Activated CD4-positive, alpha-beta T cell treated with anti-CD3 and anti-CD28 coated beads for 36 hours (primary cell): ENCODE measurements at places on chromosomes 5 and 9. TPM values are rescaled to one million over a fixed set of nuclear protein-coding genes. Genes with fewer than 3 reads are reported as not detected.

Gene INSYN2B
- not detected for total RNA-seq

Gene HSD17B3
- total RNA-seq, result not detected

Gene PCSK5
- total RNA-seq, result 3.1 TPM

Gene ARHGEF39
- total RNA-seq, result 19.1 TPM

Gene SLC6A7
- not detected for total RNA-seq

- H3K36me3 ChIP-seq, result no peaks in the 10 kb centered on the region
- H3K27me3 ChIP-seq, result peaks cover 22% of the 10 kb centered on the region
- H3K27ac ChIP-seq, result no peak overlapping the region
- peak; percentile 42 for DNase-seq
Observed at GRCh38 chr5:58786711-58787303, 203.9 kb downstream of the RAB3C start.

- H3K27me3 ChIP-seq, result peaks cover 3% of the 10 kb centered on the region
- no peaks in the 10 kb centered on the region for H3K4me1 ChIP-seq
- no peak overlapping the region for H3K27ac ChIP-seq
- H3K4me3 ChIP-seq, result no peak overlapping the region
- no peaks in the 10 kb centered on the region for H3K36me3 ChIP-seq
Observed at GRCh38 chr9:35313916-35314315, 152.1 kb downstream of the UNC13B start.

- no peak for DNase-seq
- H3K4me3 ChIP-seq, result no peak overlapping the region
- no peaks in the 10 kb centered on the region for H3K27me3 ChIP-seq
- H3K4me1 ChIP-seq, result peaks cover 71% of the 10 kb centered on the region
- no peak overlapping the region for H3K27ac ChIP-seq
Observed at GRCh38 chr9:79633558-79633957, 61.8 kb downstream of the TLE4 start.

DNA sequence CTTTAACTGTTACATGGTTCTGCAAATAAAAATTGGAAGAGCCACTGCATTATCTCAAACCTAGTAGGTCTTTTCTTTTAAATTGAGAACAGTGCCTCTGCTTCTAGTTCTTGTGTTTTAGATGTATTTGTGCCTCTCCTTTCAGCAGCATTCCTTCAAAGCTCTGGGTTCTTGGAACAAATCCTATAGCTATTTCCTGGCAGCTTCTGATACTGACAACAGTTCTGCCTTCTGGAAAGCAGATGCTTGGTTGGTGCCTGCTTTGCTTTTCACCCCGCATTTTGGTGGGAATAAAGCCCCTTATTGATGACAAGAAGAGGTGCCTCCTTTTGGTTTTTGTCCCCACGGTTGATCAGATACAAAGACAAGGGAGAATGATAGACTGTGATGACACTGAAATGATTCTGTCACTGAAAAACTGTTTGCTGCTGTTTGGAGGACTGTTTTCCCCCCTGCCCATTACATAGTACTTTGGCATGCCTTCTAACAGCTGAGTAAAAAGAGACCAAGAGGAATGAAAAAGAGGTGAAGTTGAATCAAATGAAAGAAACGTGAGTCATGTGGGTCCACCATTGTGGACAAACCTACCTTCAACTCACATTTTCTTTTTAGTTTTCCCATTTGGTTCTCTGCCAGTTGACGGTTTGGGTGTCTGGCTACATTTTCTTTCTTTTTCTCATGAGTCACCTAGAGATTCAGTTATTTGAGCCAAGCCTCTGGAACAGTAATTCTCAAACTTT lies 5.6 kb downstream of the PTCD2 start:
- no peaks in the 10 kb centered on the region for H3K27me3 ChIP-seq
- H3K27ac ChIP-seq, result no peak overlapping the region
- H3K4me1 ChIP-seq, result peaks cover 19% of the 10 kb centered on the region
- no peak overlapping the region for H3K4me3 ChIP-seq

GRCh38 chr9:128614728-128615127 lies 41.9 kb downstream of the DYNC2I2 start:
- peaks cover 54% of the 10 kb centered on the region for H3K36me3 ChIP-seq
- H3K27me3 ChIP-seq, result no peaks in the 10 kb centered on the region
- no peaks in the 10 kb centered on the region for H3K4me1 ChIP-seq
- H3K4me3 ChIP-seq, result no peak overlapping the region
- no peak for DNase-seq

- no peaks in the 10 kb centered on the region for H3K36me3 ChIP-seq
- no peaks in the 10 kb centered on the region for H3K4me1 ChIP-seq
- DNase-seq, result no peak
- no peak overlapping the region for H3K27ac ChIP-seq
- no peak overlapping the region for H3K4me3 ChIP-seq
Observed at GRCh38 chr5:141762790-141763368, 80.8 kb upstream of the ARAP3 start.

GRCh38 chr5:53073348-53073747 lies 36.2 kb downstream of the MOCS2 start:
- no peak for DNase-seq
- H3K4me3 ChIP-seq, result no peak overlapping the region
- peaks cover 10% of the 10 kb centered on the region for H3K4me1 ChIP-seq
- peaks cover 20% of the 10 kb centered on the region for H3K27me3 ChIP-seq

- H3K27me3 ChIP-seq, result no peaks in the 10 kb centered on the region
- no peaks in the 10 kb centered on the region for H3K4me1 ChIP-seq
- DNase-seq, result no peak
- H3K4me3 ChIP-seq, result no peak overlapping the region
- H3K27ac ChIP-seq, result no peak overlapping the region
Observed at GRCh38 chr9:4009006-4009511, 290.8 kb downstream of the GLIS3 start.

DNA sequence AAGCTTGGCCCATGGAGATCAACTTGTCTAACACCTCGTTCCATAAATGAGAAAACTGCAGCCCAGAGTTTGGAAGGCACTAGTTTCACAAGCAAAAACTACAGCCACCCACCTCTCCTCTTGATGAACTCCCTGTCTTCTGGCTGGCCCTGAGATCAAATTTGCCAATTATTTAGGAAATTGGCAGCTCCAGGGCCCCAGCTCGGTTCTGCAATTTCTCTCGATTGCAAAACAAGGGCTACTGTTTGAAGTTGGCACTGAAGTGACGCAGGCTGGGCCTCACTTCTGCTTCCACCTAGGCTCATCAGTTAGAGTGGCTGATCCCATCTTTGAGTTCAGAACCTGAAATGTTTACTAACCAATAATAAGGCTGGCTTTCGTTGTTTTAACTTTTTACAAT lies 3.7 kb upstream of the GPX3 start:
- H3K4me3 ChIP-seq, result no peak overlapping the region
- DNase-seq, result no peak
- H3K36me3 ChIP-seq, result peaks cover 2% of the 10 kb centered on the region
- no peak overlapping the region for H3K27ac ChIP-seq

- DNase-seq, result peak; percentile 36
- peaks cover 3% of the 10 kb centered on the region for H3K4me1 ChIP-seq
- H3K27me3 ChIP-seq, result no peaks in the 10 kb centered on the region
- no peak overlapping the region for H3K4me3 ChIP-seq
Observed at GRCh38 chr9:123401879-123402513, 46.0 kb downstream of the CRB2 start.

DNA sequence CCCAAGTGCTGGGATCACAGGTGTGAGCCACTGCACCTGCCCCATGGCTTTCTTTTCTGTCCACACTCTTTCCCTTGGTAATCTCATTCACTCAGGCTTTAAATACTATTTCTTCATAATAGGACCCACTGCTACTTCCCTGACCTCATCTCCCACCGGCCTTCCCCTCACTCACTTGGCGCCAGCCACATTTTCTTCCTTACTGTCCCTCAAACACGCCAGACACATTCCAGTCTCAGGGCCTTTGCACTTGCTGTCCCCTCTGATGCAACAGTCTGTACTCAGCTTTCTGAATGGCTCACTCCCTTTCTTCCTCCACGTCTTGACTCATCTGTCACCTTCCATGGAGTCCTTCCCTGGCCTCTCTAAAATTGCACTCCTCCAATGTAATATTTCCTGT lies 111.1 kb upstream of the MVB12B start:
- no peaks in the 10 kb centered on the region for H3K4me1 ChIP-seq
- no peak overlapping the region for H3K27ac ChIP-seq
- no peak overlapping the region for H3K4me3 ChIP-seq
- no peak for DNase-seq
- no peaks in the 10 kb centered on the region for H3K36me3 ChIP-seq

GRCh38 chr5:133251296-133252132 lies 199.7 kb downstream of the HSPA4 start:
- H3K27me3 ChIP-seq, result no peaks in the 10 kb centered on the region
- no peak overlapping the region for H3K4me3 ChIP-seq
- no peaks in the 10 kb centered on the region for H3K36me3 ChIP-seq
- H3K4me1 ChIP-seq, result no peaks in the 10 kb centered on the region
- DNase-seq, result no peak

DNA sequence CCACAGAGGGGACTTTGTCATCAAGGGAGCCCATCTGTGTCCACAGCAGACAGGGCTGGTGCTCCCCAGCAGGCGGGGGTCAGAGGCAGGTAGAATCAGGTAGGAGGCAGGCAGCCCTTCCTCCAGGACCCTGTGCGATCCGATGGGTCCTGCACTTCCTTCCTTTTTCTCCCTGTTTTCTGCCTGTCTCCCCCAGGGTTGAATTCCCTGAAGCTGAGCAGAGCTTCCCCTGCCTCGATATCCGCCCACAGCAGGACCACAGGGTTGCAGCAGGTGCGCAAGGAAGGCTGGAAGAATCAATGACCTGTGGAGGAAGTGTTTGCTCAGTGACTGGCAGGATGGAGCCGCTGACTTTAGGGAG lies 69.2 kb downstream of the MRPL36 start:
- H3K27ac ChIP-seq, result no peak overlapping the region
- H3K27me3 ChIP-seq, result no peaks in the 10 kb centered on the region
- no peak overlapping the region for H3K4me3 ChIP-seq
- no peak for DNase-seq
- no peaks in the 10 kb centered on the region for H3K36me3 ChIP-seq

DNA sequence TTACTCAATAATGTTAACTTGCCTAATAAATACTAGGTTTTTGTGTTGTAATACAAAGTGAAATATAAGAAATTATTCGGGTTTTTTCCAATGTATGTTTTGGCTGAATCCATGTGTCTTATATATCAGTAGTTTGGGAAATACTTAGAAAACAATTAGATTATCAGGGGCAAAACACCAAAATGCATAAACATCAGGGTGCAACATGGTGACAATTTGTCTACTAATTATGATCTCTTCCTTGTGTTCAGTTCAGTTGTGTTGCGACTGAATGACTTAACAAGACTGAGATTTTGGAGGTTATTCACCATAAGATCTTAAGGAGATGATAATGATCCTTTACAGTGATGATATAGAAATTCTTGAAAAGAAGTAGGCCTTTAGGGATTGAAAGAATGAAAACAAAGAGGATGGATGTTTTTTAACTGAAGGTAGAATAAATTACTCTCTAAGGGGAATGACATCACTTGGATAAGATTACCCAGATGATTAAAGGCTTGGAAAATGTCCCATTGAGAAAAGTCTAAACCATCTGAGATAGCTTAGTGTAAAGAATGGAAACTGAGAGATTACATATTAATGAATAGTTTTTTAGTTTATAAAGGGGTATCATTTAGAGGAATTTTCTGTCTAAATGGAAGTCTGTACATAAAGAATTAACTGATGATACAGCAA lies 415.8 kb downstream of the SPATA31D1 start:
- H3K36me3 ChIP-seq, result no peaks in the 10 kb centered on the region
- no peak overlapping the region for H3K4me3 ChIP-seq
- H3K27ac ChIP-seq, result no peak overlapping the region
- no peaks in the 10 kb centered on the region for H3K4me1 ChIP-seq

- no peak overlapping the region for H3K27ac ChIP-seq
- H3K36me3 ChIP-seq, result no peaks in the 10 kb centered on the region
- H3K4me1 ChIP-seq, result no peaks in the 10 kb centered on the region
Observed at GRCh38 chr5:40916226-40916625, 6.9 kb downstream of the C7 start.

- H3K4me3 ChIP-seq, result peak overlapping the region; percentile 89
- peaks cover 80% of the 10 kb centered on the region for H3K4me1 ChIP-seq
- peak overlapping the region; percentile 95 for H3K27ac ChIP-seq
Observed at GRCh38 chr5:35860686-35861085, 4.0 kb downstream of the IL7R start.

- H3K36me3 ChIP-seq, result no peaks in the 10 kb centered on the region
- peaks cover 20% of the 10 kb centered on the region for H3K27me3 ChIP-seq
- H3K4me1 ChIP-seq, result peaks cover 17% of the 10 kb centered on the region
- H3K27ac ChIP-seq, result no peak overlapping the region
- peak; percentile 5 for DNase-seq
- no peak overlapping the region for H3K4me3 ChIP-seq
Observed at GRCh38 chr5:34585601-34586104, 70.5 kb upstream of the RAI14 start.

DNA sequence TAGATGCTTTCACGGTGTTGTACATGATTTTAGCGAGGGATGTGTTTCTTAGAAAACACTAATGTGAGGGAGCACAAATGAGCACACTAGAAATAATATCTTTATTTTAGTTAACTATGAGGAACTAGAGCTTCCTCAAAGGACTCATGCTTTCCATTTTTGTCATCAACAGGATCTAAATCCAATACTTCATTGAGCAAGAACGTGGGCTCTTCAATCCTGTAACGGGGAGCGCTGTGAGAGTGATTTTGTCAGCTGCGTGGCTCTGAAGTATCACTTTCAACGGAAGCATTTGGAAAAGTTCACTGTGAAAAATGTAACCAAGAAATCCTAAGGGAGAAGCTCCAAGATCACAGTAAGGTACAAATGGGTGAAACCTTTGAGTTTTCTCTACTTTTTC lies 93.2 kb downstream of the LIX1 start:
- H3K36me3 ChIP-seq, result no peaks in the 10 kb centered on the region
- H3K27ac ChIP-seq, result no peak overlapping the region
- DNase-seq, result no peak
- H3K27me3 ChIP-seq, result peaks cover 4% of the 10 kb centered on the region

- no peaks in the 10 kb centered on the region for H3K27me3 ChIP-seq
- no peak for DNase-seq
- H3K36me3 ChIP-seq, result no peaks in the 10 kb centered on the region
- H3K4me3 ChIP-seq, result no peak overlapping the region
Observed at GRCh38 chr9:99020786-99021436, 77.2 kb downstream of the COL15A1 start.

DNA sequence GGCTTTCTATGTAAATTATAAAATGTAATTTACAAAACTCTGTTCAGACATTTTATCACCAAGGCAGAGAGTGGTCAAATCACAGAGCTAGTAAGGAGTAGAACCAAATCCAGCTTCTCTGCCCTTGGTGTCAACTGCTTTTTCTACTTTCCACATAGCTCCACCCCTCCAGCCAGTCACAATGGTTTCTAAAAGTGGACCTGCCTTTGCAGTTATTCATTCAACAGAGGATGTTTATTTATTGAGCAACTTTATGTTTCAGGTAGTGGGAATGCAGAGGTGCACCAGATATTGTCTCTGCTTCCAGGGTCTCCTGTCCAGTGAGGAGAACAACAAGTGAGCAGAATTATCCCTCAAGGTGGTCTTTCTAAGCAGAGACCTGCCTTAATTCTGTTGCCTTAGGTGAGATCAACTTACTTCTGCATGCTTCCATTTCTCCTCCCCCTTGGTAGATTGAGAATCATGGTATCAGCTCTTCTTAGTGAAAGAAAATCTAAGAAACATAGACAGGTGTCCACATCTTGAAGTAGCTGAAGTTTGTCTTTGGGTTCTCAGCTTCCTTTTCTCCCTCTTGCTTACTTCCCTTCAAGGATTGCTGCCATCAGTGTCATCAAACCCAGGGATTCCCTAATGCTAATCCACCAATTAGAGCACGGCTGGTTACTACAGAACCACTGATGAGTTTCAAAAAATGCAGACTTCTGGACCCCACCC lies 17.2 kb upstream of the PDCD1LG2 start:
- no peak overlapping the region for H3K4me3 ChIP-seq
- H3K27ac ChIP-seq, result peak overlapping the region; percentile 22
- no peaks in the 10 kb centered on the region for H3K27me3 ChIP-seq
- peaks cover 3% of the 10 kb centered on the region for H3K36me3 ChIP-seq

GRCh38 chr5:93715327-93715726 lies 26.1 kb downstream of the POU5F2 start:
- H3K36me3 ChIP-seq, result peaks cover 3% of the 10 kb centered on the region
- no peaks in the 10 kb centered on the region for H3K4me1 ChIP-seq
- H3K27me3 ChIP-seq, result no peaks in the 10 kb centered on the region
- DNase-seq, result no peak
- no peak overlapping the region for H3K4me3 ChIP-seq
